Activated CD8-positive, alpha-beta T cell treated with anti-CD3 and anti-CD28 coated beads, Interleukin-2, amount 10 ng/mL, durations not matched to agents 7 days and 5 days (primary cell): ENCODE measurements at places on chromosomes 7 and 10. TPM values are rescaled to one million over a fixed set of nuclear protein-coding genes. Genes with fewer than 3 reads are reported as not detected.

DNA sequence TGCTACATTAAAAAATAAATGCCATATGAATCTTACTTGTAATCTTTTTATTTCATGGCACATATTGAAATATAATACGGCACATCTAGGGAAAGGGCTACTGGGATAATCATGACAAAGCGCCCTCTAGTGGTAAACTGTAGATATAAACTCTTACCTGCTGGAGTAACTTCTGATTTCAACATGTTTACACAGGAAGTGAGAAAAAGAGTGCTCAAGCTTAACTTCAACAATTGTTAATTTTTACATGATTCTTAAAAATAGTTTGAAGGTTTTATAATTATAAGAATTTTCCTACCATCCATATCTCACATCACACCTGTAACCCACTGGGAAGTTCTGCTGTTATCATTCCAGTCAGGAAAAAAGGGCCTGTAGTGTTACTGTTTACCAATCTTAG lies 2.0 kb upstream of the HEPACAM2 start:
- no peak overlapping the region for H3K27ac ChIP-seq
- H3K4me1 ChIP-seq: peaks cover 17% of the 10 kb centered on the region
- no peaks in the 10 kb centered on the region for H3K36me3 ChIP-seq
- peak; percentile 39 for DNase-seq

- no peaks in the 10 kb centered on the region for H3K36me3 ChIP-seq
- no peak overlapping the region for H3K27ac ChIP-seq
- no peak overlapping the region for H3K4me3 ChIP-seq
- DNase-seq: no peak
- H3K27me3 ChIP-seq: peaks cover under 1% of the 10 kb centered on the region
These were observed 10.2 kb downstream of the CHST15 start for GRCh38 chr10:124083047-124083739.

DNA sequence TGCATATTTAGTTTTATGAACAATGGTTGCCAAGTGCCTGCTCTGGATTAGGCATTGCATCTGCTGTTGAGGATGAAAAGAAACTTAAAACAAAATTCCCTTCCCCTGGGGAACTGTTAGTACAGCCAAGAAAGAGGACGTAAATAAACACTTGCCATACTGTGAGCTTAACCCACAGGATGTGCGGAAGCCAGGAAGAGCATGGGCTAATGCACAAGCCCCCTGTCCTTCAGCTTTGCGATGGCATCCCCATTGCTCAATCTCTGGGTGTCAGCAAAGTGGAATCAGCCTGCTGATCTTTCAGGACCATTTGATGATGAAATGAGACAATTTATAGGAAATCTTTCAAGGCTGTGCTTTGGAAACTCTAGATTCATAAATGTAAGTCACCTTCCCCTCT lies 399.9 kb upstream of the IGFBP3 start:
- no peak overlapping the region for H3K4me3 ChIP-seq
- no peak overlapping the region for H3K27ac ChIP-seq
- no peaks in the 10 kb centered on the region for H3K27me3 ChIP-seq
- DNase-seq: no peak

GRCh38 chr10:22372917-22373316 lies 27.6 kb downstream of the SPAG6 start:
- no peak overlapping the region for H3K27ac ChIP-seq
- peaks cover 21% of the 10 kb centered on the region for H3K4me1 ChIP-seq
- H3K27me3 ChIP-seq: no peaks in the 10 kb centered on the region
- DNase-seq: no peak
- no peaks in the 10 kb centered on the region for H3K36me3 ChIP-seq

DNA sequence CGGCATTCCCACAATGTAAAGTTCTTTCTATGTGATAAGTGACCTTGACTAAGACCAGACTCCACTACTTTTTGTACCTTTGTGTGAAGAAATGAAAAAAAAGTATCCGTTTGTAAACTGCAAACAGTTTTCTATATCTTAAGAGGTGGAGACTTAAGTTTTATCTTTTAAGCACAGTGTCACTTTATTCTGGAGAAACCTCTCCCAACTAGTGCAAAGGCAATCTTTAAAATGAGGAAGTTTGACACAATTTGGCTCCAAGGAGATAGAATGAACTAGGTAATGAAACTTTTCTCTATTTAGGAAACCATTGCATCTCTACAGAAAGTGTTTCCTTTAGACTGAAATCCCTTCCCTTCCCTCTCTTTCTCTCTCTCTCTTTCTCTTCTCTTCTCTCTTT lies 122.9 kb downstream of the SAMD9 start:
- H3K27me3 ChIP-seq: peaks cover 11% of the 10 kb centered on the region
- no peak overlapping the region for H3K27ac ChIP-seq
- DNase-seq: no peak
- H3K36me3 ChIP-seq: no peaks in the 10 kb centered on the region

GRCh38 chr10:103394180-103394579 lies 2.1 kb downstream of the ATP5MK start:
- peaks cover 45% of the 10 kb centered on the region for H3K4me1 ChIP-seq
- peaks cover 46% of the 10 kb centered on the region for H3K36me3 ChIP-seq
- no peak for DNase-seq
- H3K27ac ChIP-seq: no peak overlapping the region
- no peaks in the 10 kb centered on the region for H3K27me3 ChIP-seq

LMBR1 gene
- 49.7 TPM for total RNA-seq

DNA sequence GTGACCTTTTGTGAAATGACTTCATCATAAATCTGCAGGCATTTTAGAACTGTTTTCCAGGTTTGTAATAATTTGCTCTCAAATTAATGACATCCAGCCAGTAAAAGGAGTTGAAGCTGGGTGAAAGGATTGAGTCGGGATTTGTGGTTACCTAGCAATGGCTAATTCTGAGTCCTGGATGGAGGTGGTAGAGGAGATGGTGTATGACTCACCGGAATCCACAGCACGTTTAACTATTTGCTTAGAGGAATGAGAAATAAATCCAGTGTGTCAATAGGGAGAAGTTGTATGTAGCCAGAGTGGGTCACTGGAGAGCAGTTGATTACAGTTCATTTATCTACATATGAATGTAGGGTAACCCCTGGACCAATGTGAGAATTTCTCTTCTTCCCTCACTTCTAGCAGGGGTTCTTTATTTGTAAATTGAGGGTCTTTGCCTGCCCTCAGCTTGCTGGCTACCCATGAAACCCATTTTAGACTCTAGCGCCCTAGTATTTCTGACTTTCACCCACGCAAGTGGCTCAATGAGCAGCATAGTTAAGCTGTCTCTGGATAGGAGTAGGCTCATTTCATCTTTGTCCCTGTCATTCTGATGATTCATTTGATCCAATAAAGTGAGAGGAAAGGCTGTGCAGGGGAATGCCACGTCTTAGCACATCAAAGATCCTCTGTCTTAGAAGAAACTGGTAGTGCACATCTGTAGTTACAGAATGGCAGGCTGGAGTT lies 547.8 kb downstream of the SORCS3 start:
- no peaks in the 10 kb centered on the region for H3K27me3 ChIP-seq
- H3K4me3 ChIP-seq: no peak overlapping the region
- no peaks in the 10 kb centered on the region for H3K36me3 ChIP-seq
- no peak overlapping the region for H3K27ac ChIP-seq

DNA sequence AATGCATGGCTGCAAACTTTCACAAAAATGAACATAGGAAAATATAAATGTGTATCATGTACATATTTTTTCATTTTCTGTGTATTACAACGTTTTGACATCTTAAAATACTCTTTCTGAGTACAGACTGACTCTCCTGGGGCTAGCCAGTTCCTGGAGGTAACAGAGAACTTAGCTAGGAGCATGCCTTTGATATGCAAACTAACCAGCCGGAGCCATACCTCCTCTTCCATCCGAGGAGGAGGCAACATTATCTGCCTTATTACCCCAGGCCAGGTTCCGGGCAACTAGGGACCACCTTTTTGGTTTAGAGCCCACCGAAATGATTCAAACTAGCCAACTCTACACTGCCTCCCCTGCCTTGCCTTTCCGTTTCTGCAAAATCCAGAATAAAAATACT lies 33.7 kb upstream of the HECW1 start:
- H3K4me3 ChIP-seq: no peak overlapping the region
- H3K27ac ChIP-seq: no peak overlapping the region
- H3K27me3 ChIP-seq: peaks cover 15% of the 10 kb centered on the region
- no peaks in the 10 kb centered on the region for H3K4me1 ChIP-seq
- DNase-seq: no peak
